Camera-type eye (tissue), 1 donor: ENCODE measurements at places on chromosomes 3 and 15. TPM values are rescaled to one million over a fixed set of nuclear protein-coding genes. Genes with fewer than 3 reads are reported as not detected.

Gene STRA6
- 17.3 TPM for total RNA-seq

Gene LRRC31
- not detected for total RNA-seq

Gene CASR
- total RNA-seq, result 0.05 TPM

Gene GOLGA6B
- total RNA-seq, result not detected

Gene TNFAIP8L3
- 1.4 TPM for total RNA-seq

Gene SLC7A14
- 4.5 TPM for total RNA-seq
